Caudate nucleus (tissue), 63 donors: ENCODE measurements at places on chromosomes 1 and 21.

GRCh38 chr1:76176000-76176399, 101.5 kb downstream of the ST6GALNAC3 start:
- DNase-seq: no peak

- no peak for DNase-seq
These were observed 86.3 kb downstream of the CAMK2N1 start for GRCh38 chr1:20399606-20400180.

GRCh38 chr1:25786887-25787759, 12.9 kb upstream of the SELENON start:
- DNase-seq: peak; percentile 60

GRCh38 chr1:31671561-31672201, 27.0 kb upstream of the PEF1 start:
- no peak for DNase-seq

- DNase-seq: no peak
These were observed 4.5 kb upstream of the EDEM3 start for GRCh38 chr1:184759112-184759511.

GRCh38 chr1:74766579-74766978, 33.6 kb downstream of the TYW3 start:
- DNase-seq: no peak

DNA sequence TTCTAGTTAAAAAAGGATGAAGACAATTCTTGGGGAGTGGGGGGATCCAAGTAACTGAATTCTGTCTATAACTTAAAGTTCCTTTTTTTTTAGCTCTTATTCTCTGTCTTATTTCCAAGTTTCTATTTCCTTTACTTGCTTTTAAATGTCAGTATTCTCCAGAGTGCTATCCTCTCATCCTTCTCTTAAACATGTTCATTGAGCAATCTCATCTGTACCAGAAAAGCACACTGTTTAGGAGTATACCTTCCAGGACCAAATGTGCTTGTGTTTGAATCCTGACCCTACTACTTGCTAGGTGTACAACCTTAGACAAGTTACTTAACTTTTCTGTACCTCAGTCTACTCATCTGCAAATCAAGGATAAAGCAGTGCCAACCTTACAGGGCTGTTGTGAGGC, 50.1 kb downstream of the AKT3 start:
- DNase-seq: no peak

DNA sequence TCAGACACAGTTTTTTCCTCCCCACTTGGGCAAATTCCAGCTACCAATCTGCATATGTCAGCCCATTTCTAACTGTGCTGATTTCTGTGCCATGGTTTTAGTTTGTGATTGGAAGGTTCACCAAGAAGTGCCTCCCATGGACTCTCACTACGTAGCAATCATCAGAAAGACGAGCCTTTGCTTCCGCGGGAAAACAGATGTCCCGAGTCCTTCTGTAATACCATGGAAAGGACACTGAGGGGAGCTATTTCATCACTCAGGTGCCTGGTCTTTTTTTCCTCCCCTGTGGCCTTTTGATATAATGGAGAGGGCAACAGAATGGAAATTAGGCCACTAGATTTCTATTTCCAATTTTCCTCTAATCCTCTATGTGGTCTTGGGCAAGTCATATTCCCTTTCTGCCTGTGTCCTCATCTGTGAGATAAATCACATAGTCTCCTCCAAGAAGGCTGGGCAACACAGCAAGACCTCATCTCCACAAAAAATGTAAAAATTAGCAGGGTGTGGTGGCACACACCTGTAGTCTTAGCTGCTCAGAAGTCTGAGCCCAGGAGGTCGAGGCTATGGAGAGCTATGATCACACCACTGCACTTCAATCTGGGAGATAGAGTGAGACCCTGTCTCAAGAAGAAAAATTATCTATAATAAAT, 24.8 kb downstream of the LEMD1 start:
- no peak for DNase-seq

DNA sequence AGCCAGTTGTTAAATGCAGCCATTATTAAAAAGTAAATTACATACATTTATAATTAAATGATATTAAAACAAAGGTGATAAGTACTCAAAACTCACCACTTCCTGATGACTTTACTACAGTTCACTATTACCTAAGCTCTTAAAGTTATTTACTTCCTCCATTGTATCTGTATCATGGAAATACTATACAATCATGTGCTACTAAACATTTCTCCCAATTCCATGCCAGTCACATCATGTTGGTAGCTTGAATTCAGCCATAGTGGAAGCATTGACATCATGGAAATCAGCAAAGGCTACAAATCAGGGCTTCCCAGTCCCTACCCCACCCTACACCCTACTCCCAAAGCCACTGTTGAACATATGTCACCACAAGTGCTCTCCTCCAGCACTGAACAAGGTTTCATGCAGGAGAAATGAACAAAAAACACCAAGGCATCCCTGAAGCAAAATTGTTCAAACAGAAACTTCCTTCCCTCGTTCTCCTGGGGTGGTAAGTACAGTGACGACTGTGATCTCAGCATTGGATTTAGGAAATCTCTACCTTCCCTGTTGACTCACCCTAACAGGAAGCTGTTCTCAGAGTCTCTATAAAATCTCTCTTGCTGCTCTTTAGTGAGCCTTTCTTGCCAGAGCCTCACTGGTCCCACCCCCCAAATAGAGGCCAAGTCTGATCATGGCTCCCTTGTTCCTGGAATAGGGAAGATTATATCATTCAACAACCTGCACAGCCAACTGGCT, 12.7 kb downstream of the VSIG8 start:
- DNase-seq: no peak

DNA sequence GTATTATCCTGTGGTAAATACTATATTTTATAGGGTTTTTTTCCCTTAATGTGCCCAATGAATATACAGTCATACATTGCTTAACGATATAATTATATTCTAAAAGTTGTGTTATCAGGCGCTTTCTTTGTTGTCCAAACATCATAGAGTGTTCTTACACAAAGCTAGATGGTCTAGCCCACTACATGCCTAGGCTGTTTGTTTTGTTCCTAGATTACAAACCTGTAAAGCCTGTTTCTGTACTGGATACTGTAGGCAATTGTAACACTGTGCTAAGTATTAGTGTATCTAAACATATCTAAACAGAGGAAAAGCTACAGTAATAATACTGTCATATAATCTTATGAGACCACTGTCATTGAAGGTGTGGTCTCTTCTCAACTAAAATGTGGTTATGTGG, 242.6 kb upstream of the C1orf105 start:
- no peak for DNase-seq

GRCh38 chr21:34075091-34075425, 1.7 kb downstream of the MRPS6 start:
- no peak for DNase-seq

DNA sequence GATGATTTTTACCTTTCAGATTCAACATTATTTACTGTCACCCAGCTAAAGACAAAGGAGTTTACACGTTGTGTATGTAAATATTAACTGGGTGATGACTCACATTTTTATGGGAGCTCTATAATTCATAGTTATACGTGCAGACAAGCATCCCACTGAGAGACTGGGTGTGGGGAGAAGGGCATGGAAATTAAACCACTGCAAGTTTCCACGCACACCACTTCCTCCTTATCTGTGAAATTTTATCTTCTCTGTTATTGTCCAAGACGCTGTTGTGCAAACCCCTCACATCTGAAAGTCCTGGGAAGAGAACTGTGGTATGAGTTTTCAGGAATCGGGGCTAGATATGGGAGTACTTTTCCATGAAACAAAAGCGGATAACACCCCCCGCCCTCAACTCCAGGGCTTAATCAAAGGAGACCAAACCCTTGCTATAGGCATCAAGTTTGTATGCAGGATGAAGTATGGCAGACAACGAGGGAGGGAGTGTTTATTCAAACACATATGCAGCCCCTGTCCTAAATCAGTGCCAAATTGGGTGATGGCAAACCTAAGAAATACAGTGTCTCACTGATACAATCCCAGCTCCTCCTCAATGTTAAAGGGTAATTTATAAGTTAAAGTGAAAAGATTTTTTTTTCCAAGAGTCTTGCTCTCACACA, 23.3 kb upstream of the DPT start:
- DNase-seq: no peak

GRCh38 chr1:5977494-5978444, 14.5 kb downstream of the NPHP4 start:
- DNase-seq: no peak

DNA sequence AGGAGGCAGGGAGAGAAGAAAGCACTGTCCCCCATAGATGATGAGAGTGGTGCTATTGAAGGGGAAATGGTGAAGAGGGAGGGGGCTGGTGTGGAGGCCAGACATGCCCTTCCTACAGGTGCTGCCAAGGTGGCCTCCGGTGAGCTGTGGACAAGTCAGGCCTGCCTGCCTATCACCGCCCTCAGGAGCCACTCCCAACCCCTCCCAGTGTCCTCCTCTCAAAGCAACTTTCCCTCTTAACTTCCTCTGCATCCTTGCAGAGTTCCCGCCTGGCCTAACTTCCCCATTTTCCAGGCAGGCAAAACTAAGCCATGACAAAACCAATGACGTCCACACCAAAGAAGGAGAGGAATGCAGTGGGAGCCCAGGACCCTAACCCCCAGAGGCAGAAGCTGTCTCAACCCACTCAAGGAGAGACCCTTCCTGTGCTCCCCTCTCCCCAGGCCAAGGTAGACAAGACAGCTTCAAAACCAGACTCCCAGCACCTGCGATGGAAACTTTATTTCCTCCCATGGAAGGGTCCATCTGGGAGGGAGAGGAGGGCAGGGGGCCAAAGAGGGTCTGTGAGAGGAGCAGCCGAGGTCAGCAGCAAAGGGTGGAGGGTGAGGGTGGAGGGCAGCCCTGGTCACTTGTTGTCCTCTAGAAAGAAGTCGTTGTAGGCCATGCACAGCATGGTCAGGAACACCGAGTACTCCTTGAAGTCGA, 1.0 kb upstream of the S100A6 start:
- DNase-seq: no peak

DNA sequence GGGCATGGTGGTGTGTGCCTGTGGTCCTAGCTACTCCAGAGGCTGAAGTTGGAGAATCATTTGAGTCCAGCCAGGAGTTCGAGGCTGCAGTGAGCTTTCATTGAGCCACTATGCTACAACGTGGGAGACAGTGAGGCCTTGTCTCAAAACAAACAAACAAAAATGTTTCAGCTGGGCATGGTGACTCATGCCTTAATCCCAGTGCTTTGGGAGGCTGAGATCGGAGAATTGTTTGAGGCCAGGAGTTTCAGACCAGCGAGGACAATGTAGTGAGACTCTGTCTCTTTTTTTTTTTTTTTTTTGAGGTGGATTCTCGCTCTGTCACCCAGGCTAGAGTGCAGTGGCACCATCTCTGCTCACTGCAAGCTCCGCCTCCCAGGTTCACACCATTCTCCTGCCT, 5.0 kb upstream of the RPL5 start:
- DNase-seq: no peak

GRCh38 chr1:233055879-233056641, 105.6 kb downstream of the NTPCR start:
- DNase-seq: no peak

DNA sequence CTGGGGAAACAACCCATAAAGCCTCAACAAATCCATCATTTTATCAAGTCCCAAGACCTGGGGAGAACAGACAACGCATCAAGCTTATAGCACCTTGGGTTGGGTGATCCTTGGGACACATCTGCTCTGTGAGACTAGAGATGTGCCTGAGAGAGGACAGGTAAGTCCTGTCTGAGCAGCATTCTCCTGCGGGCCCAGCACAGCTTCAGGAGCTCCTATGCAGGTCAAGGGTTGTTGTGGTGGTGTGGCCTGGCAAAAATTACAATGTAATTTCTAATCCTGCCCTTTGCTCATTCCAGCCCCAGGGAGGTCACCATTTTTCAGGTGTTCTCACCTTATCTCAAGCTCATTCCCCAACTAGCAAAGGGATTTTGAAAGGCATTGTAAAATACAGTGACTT, 608.1 kb upstream of the CAMK1G start:
- DNase-seq: no peak

DNA sequence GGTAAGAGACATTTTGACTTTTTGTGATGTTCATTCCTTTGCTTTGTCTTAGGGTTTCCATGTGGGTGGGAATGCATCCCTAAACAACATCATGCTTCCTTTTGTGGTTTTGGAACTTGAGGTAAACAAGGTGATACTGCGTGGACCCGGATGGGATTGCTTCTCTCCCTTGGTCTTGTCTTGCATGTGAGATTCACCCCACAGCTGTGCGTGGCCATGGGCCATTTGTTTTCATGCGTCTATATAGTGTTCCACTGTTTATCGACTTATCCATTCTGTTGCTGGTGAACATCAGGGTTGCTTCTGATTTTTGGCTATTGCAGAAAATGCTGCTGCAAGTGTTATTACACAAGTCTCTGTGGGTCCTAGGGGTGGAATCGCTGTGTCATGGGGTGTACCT, 21.1 kb downstream of the CRYAA start:
- no peak for DNase-seq

- DNase-seq: no peak
These were observed 28.0 kb upstream of the KAZN start for GRCh38 chr1:14570514-14570913.

- DNase-seq: no peak
These were observed 90.7 kb downstream of the MT1HL1 start for GRCh38 chr1:236913371-236914037.
